ENCODE measurements at places on chromosomes 2 and 18. TPM values are rescaled to one million over a fixed set of nuclear protein-coding genes. Genes with fewer than 3 reads are reported as not detected.

KCNS3 gene
- total RNA-seq = not detected

SULT1C4 gene
- not detected for total RNA-seq

EVX2 gene
- not detected for total RNA-seq

DSC3 gene
- 0.56 TPM for total RNA-seq

PCARE gene
- not detected for total RNA-seq

ACVR1C gene
- total RNA-seq = 0.99 TPM

FRZB gene
- total RNA-seq = not detected

AMER3 gene
- total RNA-seq = not detected

SAG gene
- total RNA-seq = not detected

IGFBP5 gene
- not detected for total RNA-seq

MAB21L4 gene
- total RNA-seq = not detected

CNPPD1 gene
- 50.2 TPM for total RNA-seq

GATA6 gene
- total RNA-seq = not detected

DUSP2 gene
- total RNA-seq = 274 TPM

SLC11A1 gene
- 0.08 TPM for total RNA-seq

PLCD4 gene
- 0.22 TPM for total RNA-seq

KIF5C gene
- total RNA-seq = 15.3 TPM

DOCK10 gene
- total RNA-seq = 159 TPM

Measured in activated naive CD8-positive, alpha-beta T cell treated with anti-CD3 and anti-CD28 coated beads for 36 hours (primary cell).